ENCODE measurements at places on chromosomes 2 and 18.

DNA sequence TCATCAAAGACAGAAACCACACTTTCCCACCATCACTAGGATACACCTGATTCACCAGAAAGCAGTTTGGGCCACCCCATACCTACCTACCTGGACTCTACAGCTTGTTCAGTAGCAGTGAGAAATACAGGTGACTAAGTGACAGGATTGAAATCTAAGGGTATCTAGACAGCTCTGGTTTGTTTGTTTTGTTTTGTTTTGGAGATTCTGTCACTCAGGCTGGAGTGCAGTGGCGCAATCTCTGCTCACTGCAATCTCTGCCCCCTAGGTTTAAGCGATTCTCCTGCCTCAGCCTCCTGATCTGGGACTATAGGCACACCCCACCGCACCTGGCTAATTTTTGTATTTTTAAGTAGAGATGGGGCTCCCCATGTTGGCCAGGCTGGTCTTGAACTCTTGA lies 3.1 kb downstream of the TTC21B start:
- no peak overlapping the region for H3K27ac ChIP-seq
- no peak for DNase-seq
- no peaks in the 10 kb centered on the region for H3K27me3 ChIP-seq

GRCh38 chr18:36673452-36673851 lies 155.3 kb downstream of the TPGS2 start:
- H3K27me3 ChIP-seq: no peaks in the 10 kb centered on the region
- H3K36me3 ChIP-seq: no peaks in the 10 kb centered on the region
- DNase-seq: no peak
- H3K27ac ChIP-seq: no peak overlapping the region
- no peak overlapping the region for H3K4me3 ChIP-seq

GRCh38 chr2:64863097-64863820 lies 125.9 kb upstream of the SLC1A4 start:
- H3K4me3 ChIP-seq: no peak overlapping the region
- no peaks in the 10 kb centered on the region for H3K36me3 ChIP-seq
- peaks cover 6% of the 10 kb centered on the region for H3K4me1 ChIP-seq
- peak overlapping the region; percentile 11 for H3K27ac ChIP-seq
- DNase-seq: no peak

DNA sequence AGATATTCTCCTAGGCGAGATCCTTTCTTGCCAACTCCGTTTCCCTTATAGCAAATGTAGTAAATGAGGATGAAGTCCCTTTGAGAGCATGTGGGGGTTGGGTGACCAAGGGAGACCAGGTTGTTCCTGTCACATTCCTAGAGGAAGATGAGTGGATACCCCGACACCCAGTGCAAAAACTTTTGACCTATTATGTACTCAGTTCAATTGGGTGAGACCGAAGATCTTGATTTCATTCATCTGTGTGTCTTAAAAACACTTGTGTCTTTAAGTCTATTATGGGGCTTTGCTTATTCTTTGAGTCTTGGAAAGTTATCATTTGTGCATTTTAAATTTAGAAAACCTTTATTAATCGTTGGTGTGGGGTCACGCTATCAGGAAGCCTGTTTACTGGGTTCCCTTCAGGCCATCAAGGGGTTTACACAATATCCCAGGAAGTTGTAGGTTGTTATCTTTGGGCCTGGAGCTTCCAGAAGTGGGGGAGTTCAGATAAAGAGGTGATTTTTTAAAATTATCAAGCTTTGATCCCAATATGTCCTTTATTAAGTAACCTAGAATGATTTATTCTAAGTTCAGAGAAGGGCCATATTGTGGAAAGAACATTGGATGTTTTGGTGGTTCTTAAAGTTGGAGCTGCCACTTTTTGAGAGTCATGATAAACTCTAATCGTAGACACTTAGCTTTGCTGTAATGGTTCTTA lies 2.8 kb downstream of the RHOB start:
- H3K4me1 ChIP-seq: no peaks in the 10 kb centered on the region
- H3K4me3 ChIP-seq: peak overlapping the region; percentile 37
- H3K36me3 ChIP-seq: no peaks in the 10 kb centered on the region

- H3K27me3 ChIP-seq: no peaks in the 10 kb centered on the region
- no peak overlapping the region for H3K4me3 ChIP-seq
- no peaks in the 10 kb centered on the region for H3K4me1 ChIP-seq
- DNase-seq: no peak
- H3K36me3 ChIP-seq: no peaks in the 10 kb centered on the region
Observed at GRCh38 chr2:98028101-98028561, 32.4 kb upstream of the TMEM131 start.

DNA sequence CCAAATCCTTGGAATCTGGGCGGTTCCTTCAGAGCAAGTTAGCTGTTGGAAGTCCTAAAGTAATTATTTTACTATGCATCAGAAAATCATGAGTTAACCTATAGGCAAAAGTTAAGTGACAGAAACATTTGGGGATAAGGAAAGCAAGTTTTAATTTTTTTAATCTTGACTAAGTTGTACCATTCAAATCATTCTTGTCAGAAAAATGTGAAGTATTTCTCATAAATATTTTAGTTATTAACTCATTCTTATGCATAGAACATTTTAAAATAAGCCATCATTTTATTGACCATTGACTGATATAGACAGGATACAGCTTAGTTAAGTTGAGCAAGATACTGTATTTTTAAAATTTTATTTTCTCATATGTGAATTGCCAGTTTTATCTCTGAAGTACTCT lies 98.2 kb upstream of the FOSL2 start:
- no peaks in the 10 kb centered on the region for H3K36me3 ChIP-seq
- no peaks in the 10 kb centered on the region for H3K27me3 ChIP-seq
- DNase-seq: no peak
- no peak overlapping the region for H3K4me3 ChIP-seq
- H3K4me1 ChIP-seq: peaks cover 3% of the 10 kb centered on the region

- no peak for DNase-seq
- no peaks in the 10 kb centered on the region for H3K27me3 ChIP-seq
- no peaks in the 10 kb centered on the region for H3K36me3 ChIP-seq
- H3K27ac ChIP-seq: no peak overlapping the region
- no peaks in the 10 kb centered on the region for H3K4me1 ChIP-seq
Observed at GRCh38 chr2:198701481-198701880, 756.3 kb downstream of the SATB2 start.

- no peak for DNase-seq
- H3K4me3 ChIP-seq: no peak overlapping the region
- no peaks in the 10 kb centered on the region for H3K27me3 ChIP-seq
Observed at GRCh38 chr2:196528486-196529223, 110.9 kb upstream of the CCDC150 start.

GRCh38 chr2:29567906-29568520 lies 353.4 kb downstream of the ALK start:
- H3K27me3 ChIP-seq: no peaks in the 10 kb centered on the region
- no peak for DNase-seq
- no peak overlapping the region for H3K4me3 ChIP-seq
- no peaks in the 10 kb centered on the region for H3K4me1 ChIP-seq
- H3K36me3 ChIP-seq: no peaks in the 10 kb centered on the region
- H3K27ac ChIP-seq: no peak overlapping the region

GRCh38 chr2:151161821-151162551 lies 99.7 kb downstream of the RBM43 start:
- DNase-seq: peak; percentile 89
- H3K4me1 ChIP-seq: peaks cover 40% of the 10 kb centered on the region
- H3K36me3 ChIP-seq: no peaks in the 10 kb centered on the region
- H3K4me3 ChIP-seq: no peak overlapping the region

DNA sequence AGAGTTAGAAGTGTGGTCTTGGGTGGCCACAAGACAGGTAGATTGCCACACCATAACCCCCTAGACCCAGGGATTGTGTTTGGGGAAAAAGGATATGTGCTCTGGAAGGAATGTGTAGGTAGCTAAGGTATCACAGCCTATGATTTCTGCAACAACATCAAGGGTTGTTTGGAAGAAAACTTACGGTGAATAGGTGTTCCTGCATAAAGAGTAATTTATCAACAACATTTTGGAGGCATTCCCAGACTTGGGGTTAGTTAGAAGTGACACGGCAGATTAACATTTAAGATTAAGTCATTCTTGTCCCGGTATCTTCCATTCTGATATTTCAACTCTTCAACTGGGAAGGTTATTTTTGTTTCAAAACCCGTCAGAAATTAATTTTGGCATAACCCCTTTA lies 65.5 kb downstream of the SPP2 start:
- no peaks in the 10 kb centered on the region for H3K4me1 ChIP-seq
- no peak overlapping the region for H3K27ac ChIP-seq
- H3K36me3 ChIP-seq: no peaks in the 10 kb centered on the region
- DNase-seq: no peak
- H3K27me3 ChIP-seq: no peaks in the 10 kb centered on the region

DNA sequence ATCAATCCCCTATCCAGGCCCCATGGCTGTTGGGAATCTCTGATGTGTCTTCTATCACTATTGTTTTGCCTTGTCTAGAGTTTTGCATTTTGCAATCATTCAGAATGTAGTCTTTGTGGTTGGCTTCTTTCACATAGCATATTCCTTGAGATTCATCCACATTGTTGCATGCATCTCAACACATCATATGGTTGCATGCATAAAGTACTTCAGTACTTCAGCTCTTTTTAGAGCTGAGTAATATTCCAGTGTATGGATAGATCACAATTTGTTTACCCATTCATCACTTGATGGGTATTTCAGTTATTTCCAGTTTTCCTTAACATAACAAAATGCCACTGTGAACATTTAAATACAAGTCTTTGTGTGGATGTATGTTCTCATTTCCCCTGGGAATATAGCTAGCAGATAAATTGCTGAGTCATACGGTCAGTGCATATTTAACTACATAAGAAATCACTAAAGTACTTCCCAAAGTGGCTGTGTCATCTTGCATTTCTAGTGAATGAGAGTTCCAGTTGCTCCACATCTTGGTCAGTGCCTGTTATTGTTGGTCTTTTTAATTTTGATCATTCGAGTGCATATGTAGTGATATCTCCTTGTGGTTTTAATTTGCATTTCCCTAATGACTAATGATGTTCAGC lies 138.8 kb downstream of the BCL11A start:
- no peak overlapping the region for H3K27ac ChIP-seq
- no peaks in the 10 kb centered on the region for H3K36me3 ChIP-seq
- no peak overlapping the region for H3K4me3 ChIP-seq

- H3K36me3 ChIP-seq: no peaks in the 10 kb centered on the region
- H3K27ac ChIP-seq: no peak overlapping the region
- no peaks in the 10 kb centered on the region for H3K27me3 ChIP-seq
- no peaks in the 10 kb centered on the region for H3K4me1 ChIP-seq
- H3K4me3 ChIP-seq: no peak overlapping the region
Observed at GRCh38 chr18:14086458-14087231, 45.6 kb downstream of the ZNF519 start.

- H3K4me1 ChIP-seq: peaks cover 5% of the 10 kb centered on the region
- DNase-seq: no peak
- H3K27me3 ChIP-seq: no peaks in the 10 kb centered on the region
- no peak overlapping the region for H3K27ac ChIP-seq
Observed at GRCh38 chr2:96180002-96180401, 28.6 kb downstream of the STARD7 start.

- DNase-seq: no peak
- H3K27me3 ChIP-seq: no peaks in the 10 kb centered on the region
- no peaks in the 10 kb centered on the region for H3K4me1 ChIP-seq
- no peak overlapping the region for H3K27ac ChIP-seq
- H3K36me3 ChIP-seq: no peaks in the 10 kb centered on the region
- no peak overlapping the region for H3K4me3 ChIP-seq
Observed at GRCh38 chr2:111173856-111174255, 53.1 kb downstream of the BCL2L11 start.

- no peak overlapping the region for H3K27ac ChIP-seq
- H3K4me3 ChIP-seq: no peak overlapping the region
- H3K36me3 ChIP-seq: no peaks in the 10 kb centered on the region
- no peaks in the 10 kb centered on the region for H3K4me1 ChIP-seq
- DNase-seq: peak; percentile 3
- H3K27me3 ChIP-seq: no peaks in the 10 kb centered on the region
Observed at GRCh38 chr2:3073041-3073595, 304.5 kb downstream of the EIPR1 start.

- H3K27ac ChIP-seq: no peak overlapping the region
- no peak overlapping the region for H3K4me3 ChIP-seq
- no peaks in the 10 kb centered on the region for H3K36me3 ChIP-seq
- no peak for DNase-seq
- no peaks in the 10 kb centered on the region for H3K27me3 ChIP-seq
Observed at GRCh38 chr18:57785751-57786437, 17.2 kb downstream of the ATP8B1 start.

GRCh38 chr2:223513771-223514455 lies 88.2 kb downstream of the SCG2 start:
- no peak for DNase-seq
- H3K27ac ChIP-seq: no peak overlapping the region
- no peak overlapping the region for H3K4me3 ChIP-seq
- H3K36me3 ChIP-seq: no peaks in the 10 kb centered on the region

- no peaks in the 10 kb centered on the region for H3K27me3 ChIP-seq
- no peak overlapping the region for H3K27ac ChIP-seq
- no peaks in the 10 kb centered on the region for H3K4me1 ChIP-seq
- peak; percentile 82 for DNase-seq
Observed at GRCh38 chr2:148305476-148305875, 284.6 kb downstream of the MBD5 start.

DNA sequence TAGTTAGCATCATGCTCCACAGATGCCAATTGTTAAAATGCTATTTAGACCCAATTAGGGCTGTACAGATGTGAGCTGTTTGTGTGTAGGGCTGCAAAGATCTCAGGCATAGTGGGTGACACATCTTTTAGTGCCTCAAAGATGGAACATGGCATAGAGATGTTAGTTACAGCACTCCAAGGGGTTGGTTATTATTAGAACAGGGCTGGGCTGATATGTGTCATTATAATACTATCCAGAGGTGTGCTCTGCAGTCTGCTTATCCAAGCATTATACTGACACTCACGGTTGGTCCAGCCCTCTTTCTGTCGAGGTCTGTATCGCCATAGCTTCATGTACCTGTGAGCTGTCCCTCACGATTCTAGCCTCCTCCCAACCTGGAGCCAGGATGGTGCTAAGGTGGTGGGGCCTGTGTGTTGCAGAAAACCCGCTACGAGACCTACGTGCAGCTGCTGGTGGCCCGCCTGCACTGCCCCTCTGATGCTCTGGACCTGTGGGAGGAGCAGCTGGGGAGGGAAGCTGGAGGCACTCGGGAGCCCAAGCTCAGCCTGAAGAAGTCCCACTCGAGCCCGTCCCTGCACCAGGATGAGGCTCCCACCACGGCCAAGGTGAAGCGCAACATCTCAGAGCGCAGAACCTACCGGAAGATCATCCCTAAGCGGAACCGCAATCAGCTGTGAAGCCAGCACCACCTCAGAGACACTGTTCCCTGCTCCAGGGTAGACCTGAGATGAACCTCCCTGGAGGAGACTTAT lies 27.1 kb downstream of the PSD4 start:
- peaks cover 14% of the 10 kb centered on the region for H3K36me3 ChIP-seq
- H3K4me1 ChIP-seq: no peaks in the 10 kb centered on the region
- H3K27me3 ChIP-seq: no peaks in the 10 kb centered on the region
- H3K27ac ChIP-seq: no peak overlapping the region
- DNase-seq: no peak

- H3K4me1 ChIP-seq: no peaks in the 10 kb centered on the region
- no peak overlapping the region for H3K4me3 ChIP-seq
- no peak for DNase-seq
- no peak overlapping the region for H3K27ac ChIP-seq
Observed at GRCh38 chr2:7658486-7658885, 741.3 kb downstream of the RNF144A start.

Measured in lung (tissue), 17 donors.